ENCODE measurements at places on chromosomes 5 and 9.

GRCh38 chr9:72188232-72188631, 39.0 kb downstream of the GDA start:
- no peak for DNase-seq

DNA sequence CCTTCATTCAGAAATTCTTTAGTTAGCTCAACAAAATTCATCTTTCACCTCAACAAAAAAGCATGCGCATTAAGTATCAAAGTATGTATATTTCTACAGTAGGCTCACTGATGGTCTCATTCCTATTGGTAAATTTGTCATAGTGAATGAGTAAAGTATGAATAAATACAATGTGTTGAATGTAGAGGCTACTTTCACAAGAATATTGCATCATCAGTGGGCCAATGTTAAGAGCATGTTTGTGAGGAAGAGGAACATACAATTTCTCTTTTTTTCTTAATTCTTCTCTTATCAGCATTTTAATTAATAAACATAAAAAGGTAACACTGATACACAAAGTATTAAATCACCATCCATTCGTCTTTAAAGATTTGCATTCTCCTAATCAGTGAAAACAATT, 505.1 kb downstream of the CETN3 start:
- DNase-seq = no peak

GRCh38 chr5:151214614-151215545, 9.0 kb downstream of the CCDC69 start:
- no peak for DNase-seq

DNA sequence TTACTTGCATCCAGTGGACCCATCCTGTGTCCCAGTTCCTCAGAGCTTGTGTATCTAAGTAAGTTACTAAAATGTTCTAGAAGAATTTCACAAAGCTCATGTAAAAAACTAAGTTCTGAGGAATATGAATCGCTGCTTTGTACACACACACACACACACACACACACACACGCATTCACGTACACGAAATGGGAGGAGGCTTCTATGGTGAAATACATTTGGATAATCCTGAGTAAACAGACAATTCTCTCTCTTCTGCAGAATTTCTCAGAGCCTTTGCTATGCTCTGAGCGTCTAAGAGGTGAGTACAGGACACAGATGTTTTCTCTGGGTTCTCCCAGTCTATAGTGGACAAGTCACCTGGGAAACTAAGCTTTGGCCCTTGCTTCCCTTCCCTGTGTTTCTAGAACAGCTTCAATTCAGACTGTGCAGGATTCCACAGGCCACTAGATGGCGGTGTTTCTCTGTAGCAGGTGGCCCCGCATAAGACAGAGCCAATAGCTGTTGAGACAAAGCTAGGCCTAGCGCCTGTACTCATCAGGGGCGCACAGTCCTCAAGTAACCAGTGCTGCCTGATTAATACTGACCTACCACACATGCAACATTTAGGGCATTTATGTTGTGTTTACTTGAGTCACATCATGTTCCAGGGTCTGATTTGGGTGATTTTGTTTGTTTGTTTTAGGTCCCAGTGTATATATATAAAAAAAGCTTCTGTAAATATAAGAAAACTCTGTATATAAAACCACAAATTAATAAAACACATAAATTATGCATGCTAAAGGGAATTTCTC, 114.8 kb downstream of the LIFR start:
- DNase-seq = peak; percentile 82

GRCh38 chr5:97538912-97539311, 355.9 kb upstream of the RIOK2 start:
- no peak for DNase-seq

DNA sequence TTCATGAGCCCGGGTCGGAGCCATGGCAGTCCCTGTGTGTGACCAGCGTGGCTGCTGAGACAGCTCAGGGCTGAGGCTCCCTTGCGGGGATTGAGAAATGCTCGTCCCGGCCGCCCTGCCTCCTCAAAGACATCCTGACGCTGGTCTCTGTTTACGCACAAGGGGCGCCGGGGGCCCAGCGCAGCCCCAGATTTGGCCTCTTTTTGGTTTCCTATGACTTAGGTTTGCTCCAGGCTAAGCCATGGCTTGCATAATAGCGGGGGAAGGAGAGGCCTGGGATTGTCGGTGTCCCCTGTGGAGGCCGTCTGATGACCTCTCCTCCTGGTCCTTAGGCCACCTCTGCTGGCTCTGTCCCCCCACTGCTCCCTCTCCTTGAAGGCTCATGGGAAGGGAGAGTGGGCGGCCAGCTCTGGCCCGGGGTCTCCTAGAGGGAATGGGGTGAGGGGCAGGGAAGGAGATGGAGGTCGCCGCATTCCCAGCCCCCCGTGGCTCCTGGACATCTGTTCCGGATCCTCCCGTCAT, 3.5 kb downstream of the LAMC3 start:
- peak; percentile 65 for DNase-seq

DNA sequence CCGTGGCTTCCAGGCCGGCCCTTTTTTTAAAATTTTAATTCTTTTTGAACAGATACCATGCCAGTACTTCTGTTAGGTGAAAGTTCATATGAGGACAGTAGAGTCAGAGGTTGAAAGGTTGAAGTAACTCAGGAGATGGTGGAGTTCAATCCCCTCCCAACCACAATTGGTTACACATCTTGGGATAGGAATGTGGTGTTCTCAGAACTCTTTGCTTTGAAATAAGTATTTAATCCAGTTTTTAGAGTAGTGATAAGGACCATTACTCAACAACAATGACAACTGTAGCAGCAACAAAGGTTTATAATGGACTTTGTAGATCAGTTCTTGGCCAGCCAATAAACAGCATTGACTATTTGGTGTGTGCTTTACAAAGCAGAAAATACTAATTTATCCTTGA, 116.0 kb downstream of the ARHGAP26 start:
- DNase-seq = no peak

DNA sequence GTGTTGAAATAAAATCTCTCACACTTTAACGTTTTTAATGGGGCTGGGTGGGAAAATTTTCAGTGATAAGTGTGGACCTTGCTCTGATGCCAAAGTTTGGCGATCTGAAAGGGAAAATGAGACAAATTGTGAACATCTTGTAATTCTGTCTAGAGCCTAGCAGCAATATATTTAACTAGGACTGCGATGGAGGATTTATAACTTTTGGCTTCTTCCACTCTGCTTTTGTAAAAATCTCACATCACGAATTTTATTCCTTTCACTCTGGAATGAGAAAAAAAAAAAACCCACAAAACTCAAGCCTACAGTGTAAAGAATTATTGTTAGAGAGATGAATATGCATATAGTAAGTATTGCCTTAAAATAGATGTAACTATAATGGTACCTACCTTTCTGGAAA, 19.9 kb downstream of the CCNH start:
- DNase-seq = no peak

GRCh38 chr5:90921418-90921973, 362.9 kb downstream of the ADGRV1 start:
- DNase-seq = no peak

DNA sequence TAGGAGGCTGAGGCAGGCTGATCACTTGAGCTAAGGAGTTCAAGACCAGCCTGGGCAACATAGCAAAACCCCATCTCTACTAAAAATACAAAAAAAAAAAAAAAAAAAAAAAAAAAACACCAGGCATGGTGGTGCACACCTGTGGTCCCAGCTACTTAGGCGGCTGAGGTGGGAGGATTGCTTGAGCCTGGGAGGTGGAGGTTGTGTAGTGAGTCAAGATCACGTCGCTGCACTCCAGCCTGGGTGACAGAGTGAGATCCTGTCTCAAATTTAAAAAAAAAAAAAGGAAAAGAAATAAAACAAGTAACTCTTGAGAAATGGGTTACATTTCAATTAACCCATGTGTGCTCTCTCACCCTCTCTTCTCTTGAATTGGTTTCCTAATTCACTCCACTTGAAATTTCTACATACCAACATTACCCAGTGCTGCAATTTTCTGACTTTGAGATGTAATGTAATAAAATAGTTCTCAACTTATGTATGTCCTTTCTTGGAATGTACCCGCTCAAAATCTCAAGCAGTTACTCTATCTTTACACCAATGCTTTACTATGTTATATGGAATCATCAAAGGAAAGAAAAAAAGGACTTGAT, 35.8 kb downstream of the TMEM245 start:
- no peak for DNase-seq

GRCh38 chr9:111276431-111277128, 53.4 kb downstream of the OR2K2 start:
- DNase-seq = no peak

DNA sequence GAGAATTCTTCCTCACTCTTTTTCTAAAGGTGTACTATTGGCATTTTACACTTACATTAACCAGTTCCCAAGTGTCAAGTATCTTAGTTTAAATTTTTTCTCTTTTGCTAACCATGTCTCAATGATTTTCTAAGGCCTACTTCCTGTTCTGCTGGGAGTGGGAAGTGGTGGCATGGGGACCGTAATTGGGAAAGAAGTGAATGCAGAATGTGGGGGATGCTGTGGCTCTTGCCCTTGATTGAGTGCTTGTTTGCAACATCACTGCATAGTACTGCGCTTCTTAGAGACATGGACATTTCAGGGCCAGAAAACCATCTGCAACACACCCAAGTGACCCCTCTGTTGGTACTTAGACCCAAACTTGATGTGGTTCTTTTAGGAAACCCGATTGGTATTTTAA, 32.8 kb downstream of the MRRF start:
- no peak for DNase-seq

DNA sequence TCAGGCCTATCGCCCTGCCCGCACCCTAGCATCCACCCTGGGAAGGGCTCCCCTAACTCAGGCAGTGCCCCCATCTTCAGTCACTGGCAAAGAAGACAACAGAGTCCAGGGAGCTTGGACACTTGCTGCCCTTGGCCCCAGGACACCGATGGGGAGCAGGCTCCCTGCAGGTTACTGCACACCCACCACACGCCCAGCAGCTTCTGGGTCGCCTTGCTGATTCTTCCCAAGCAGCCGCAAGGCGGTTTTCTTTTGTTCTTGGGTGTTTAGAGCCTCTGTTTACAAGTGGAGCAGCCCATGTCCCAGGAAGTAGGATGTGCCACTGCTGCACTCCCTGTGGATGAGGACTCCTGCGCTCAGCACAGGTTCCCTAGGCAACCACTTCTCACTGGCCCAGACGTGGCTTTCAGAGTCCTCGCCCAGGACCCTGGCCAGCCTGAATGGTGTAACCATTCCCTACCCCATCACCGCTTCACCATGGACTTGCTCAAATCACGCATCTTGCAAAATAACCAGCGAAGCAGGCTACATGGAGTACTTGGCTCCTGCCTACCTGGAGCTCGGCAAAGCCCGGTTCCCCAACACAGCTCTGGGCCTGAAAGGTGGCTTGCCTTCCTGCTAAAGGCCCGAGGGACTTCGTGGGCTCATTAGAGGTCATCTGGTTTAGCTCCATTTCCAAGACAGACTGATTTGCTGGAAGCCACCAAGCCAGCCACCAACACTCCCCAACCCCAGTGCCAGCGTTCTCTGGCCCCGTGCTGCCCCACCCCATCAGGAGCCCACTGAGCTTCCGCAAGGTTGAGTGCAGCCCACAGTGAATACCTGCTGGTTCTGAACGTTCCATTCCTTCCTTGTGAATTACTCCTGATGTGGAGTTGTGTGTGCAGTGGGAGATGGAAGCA, 60.0 kb downstream of the PSMB7 start:
- no peak for DNase-seq

- DNase-seq = no peak
These were observed 975.4 kb downstream of the NR2F1-AS1 start for GRCh38 chr5:92605591-92605990.

DNA sequence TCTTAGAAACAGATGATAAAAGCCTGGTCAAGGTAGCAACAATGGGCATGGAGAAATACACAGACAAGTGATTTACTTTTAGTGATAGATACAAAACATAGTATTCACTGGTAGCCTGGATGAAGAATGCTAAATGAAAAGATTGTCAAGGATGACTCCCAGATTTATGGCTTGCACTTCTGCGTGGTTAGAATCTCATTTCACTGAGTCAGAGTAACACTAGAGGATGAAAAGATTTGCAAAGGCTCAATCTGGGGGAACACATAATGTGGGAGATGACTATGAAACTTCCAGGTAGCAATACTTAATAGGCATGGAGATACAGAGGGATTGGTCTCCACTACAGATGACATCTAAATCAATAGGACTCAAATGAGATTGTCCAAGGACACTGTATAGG, 38.4 kb downstream of the AGTPBP1 start:
- DNase-seq = no peak

- no peak for DNase-seq
These were observed 8.9 kb upstream of the PALM2AKAP2 start for GRCh38 chr9:109771087-109771486.

DNA sequence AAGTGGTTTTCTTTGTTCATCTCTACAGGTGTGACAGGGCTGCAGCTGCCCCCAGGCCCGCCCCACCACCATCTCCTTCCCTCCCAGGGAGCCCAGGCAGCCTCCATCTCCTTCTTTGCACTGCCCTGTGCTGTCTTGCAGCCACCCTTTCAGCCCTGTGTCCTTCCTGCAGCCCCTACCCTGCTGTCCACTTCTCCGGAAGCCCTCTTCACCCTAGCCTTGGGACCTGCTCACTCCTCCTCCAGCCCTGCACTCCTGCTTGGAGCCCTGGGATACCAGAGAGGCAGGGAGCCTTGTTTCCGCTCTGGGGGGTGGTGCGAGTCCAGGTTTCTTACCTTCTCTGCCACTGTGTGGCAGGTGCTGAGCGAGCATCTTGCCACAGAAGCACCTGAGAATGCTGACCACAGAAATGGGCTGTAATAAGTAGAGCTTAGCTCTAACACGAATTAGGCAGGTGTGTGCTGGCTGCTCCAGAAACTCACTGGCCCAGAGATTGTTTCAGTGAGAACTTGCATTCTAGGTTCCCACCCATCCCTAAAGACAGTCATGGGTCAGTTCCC, 51.3 kb upstream of the GADD45G start:
- DNase-seq = no peak

DNA sequence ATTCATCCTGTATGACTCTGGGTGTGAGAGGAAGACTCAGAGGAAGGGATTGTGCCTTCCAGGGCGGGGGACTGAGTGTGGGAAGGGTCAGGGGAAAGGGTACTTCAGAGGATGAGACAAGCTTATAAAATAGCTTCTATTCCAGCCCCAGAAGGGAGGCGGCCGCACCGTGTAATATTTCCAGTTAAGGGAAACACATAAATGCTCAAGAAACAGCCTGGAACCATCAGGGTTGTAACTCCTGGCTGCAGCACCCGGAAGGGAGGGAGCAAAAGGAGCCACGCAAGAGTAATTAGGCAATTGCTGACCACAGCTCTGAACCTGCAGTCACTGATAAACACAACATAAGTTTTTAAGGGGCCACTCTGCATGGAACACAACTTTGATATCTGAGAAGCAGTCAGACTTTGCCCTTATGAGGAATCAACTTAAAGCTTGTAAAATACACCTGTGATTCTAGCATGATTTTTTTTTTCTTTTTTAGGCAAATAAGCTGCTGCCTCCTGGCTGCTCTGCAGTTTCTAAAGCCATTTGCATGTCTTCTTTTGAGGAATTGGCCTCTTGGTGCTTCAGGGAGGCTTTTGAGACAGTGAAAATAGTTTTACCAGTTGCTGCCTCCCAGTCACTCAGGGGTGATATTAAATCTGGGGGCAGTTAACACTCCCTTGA, 382.7 kb downstream of the ENC1 start:
- DNase-seq = no peak

DNA sequence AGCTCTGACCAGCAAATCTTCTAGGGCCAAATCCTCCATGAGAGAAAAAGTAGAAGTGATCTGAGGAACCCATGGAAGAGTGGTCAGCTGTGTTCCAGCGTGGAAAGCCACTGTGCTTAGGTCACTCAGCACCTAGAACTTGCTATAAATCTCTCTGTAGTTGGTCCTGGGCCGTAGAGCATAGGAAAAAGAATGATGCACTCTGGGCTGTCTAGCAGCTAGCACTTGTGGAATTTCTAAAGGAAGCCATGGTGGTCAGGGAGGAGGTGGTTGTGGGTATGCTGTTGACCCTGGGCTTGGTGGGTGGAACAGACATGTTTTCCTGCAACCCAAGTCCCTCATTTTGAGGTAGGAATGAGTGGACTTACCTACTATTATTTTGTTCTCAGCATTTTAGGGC, 48.1 kb downstream of the GGTA1 start:
- no peak for DNase-seq

Data from retina (tissue), 1 donor.